ENCODE measurements at places on chromosomes 4 and X. TPM values are rescaled to one million over a fixed set of nuclear protein-coding genes. Genes with fewer than 3 reads are reported as not detected.

PCYT1B gene
- total RNA-seq = 11.1 TPM

P2RY10 gene
- not detected for total RNA-seq

MAGEC2 gene
- not detected for total RNA-seq

C4orf51 gene
- total RNA-seq = not detected

NAP1L2 gene
- total RNA-seq = 8.9 TPM

CYTL1 gene
- not detected for total RNA-seq

- no peak for DNase-seq
Measured at GRCh38 chrX:23765449-23765848, 17.5 kb upstream of the SAT1 start.

GRCh38 chrX:47168495-47169073, 23.6 kb downstream of the RBM10 start:
- DNase-seq = no peak

GRCh38 chrX:95427389-95427788, 1257.3 kb upstream of the DIAPH2 start:
- DNase-seq = no peak

DNA sequence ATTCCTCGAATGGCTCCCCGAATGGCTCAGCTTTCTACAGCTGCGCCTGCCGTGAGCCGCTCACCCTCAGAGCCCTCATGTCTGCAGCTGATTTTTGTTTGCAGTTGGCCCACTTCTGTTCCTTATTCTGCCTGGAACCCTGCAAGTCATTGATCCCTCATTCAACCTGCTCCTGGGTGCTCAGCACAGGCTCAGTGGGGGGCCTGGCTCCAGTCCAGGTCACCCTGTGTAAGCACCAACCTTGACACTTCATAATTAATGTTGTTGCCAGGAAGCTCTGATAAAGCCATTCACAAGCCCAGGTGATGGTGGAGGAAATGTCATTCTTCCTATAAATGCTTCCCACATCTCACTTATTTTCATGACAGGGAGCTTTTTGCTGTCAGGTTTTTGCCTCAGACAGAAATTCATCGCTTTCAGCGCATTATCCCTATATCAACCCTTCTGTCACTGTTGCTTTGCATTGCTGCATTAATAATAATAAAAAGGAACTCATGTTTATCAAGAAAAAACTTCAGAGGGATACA, 85.7 kb downstream of the F11 start:
- DNase-seq = no peak

- DNase-seq = no peak
Measured at GRCh38 chr4:54700986-54701385, 43.2 kb downstream of the KIT start.

GRCh38 chrX:65846974-65847373, 179.5 kb downstream of the MSN start:
- DNase-seq = no peak

DNA sequence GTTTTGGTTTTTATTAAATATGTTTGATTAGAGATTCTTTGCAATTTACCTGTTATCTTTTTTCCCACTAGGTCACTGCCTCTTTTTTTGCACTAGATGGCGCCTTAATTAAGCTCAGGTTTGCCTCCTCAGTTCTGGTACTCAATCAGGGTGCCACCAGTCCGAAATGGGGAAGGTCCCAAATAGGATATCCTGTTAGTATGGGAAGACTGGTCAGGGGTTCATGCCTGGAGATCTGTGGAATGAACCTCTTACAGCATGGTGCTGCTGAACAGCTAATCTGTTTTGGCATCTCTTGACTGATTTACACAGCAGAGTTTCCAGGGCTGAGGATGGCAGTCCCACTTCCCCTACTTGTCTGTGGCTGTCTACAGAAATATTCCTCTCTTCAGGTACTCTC, 24.2 kb upstream of the VSIG1 start:
- no peak for DNase-seq

DNA sequence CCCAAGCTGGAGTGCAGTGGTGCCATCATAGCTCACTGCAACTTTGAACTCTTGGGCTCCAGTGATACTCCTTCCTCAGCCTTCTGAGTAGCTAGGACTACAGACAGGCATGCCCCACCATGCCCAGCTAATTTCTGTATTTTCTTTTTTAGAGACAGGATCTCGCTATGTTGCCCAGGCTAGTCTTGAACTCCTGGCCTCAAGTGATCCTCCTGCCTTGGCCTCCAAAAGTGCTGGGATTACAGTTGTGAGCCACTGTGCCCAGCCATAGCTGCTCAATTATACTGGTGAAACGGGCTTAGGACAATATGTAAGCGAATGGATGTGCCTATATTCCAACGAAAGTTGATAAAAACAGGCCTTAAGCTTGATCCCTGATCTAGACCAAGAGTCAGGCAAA, 13.1 kb downstream of the CASP3 start:
- DNase-seq = no peak

DNA sequence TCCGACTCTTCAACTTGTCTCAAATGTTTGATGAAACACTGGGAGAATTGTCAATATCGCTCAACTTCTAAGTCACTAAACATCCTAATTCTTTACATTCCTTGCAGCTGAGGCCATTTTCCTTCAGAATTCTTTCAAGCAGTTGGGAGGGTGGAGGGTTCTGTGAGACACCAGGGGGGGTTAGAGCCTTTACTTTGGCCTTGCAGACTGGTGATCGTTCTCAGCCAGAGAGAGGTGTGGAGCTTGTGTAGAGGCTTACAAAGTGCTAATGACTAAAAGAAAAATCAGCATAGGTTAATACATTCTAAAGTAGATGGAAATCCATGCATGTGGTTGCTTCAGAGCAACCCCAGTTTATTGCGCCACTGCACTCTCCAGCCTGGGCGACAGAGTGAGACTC, 21.3 kb upstream of the SOX3 start:
- no peak for DNase-seq

DNA sequence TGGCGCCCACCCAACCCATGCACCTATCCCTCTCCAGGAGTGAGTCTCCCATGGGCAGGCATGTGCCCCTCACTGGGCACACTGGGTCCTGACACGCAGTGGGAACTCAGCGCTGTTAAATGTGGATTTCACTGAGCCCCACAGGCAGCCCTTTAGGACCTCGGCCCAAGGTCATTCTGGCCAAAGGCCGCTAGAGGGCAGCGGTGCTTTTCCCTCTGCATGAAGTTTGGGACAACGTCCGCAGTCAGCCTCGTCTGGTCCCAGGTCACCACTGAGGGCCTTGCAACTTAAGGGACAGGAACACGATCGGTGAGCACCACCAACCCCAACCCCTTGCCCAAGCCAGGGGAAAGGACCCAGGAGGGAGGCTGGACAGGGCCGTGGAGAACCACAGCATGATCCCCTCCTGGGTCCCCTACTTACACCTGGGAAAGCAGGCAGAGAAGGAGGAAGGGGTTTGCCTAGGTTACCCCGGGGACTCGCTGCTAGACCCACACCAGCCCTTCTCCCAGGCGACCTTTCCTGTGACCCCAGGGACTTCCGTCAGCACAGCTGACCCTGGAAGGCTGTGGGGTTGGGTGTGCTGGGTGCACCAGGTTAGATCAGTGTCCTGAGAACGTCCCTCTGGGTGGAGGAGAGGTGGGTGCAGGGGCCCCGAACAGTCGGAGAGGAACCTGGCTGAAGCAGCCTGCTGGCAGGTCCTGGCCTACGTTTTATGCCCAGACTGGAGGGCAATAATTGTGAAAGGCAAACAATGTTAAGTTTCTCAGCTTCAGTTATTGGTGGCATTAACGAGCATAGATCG, 24.0 kb downstream of the CYTL1 start:
- DNase-seq = peak; percentile 83

GRCh38 chrX:45006002-45006800, 133.2 kb downstream of the KDM6A start:
- DNase-seq = no peak

GRCh38 chrX:4936315-4936714, 1222.9 kb upstream of the PRKX start:
- DNase-seq = no peak

DNA sequence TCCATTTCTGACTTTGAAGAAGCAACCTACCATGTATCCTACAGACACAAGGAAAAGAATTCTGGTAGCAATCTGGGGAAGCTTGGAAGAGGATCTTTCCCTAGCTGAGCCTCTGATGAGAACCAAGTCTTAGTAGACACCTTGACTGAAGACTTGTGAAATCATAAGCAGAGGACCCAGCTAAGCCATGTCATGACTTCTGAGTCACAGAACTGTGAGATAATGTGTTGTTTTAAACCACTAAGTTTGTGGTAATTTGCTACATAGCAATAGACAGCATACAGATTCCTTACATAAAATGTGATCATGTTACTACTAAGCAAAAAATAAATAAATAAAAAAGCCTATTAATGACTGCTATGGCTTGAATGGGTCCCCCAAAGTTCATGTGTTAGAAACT, 71.3 kb upstream of the ANKRD50 start:
- no peak for DNase-seq

GRCh38 chrX:46849933-46850332, 13.1 kb downstream of the RP2 start:
- no peak for DNase-seq

GRCh38 chr4:107757864-107758476, 37.9 kb upstream of the PAPSS1 start:
- DNase-seq = no peak

DNA sequence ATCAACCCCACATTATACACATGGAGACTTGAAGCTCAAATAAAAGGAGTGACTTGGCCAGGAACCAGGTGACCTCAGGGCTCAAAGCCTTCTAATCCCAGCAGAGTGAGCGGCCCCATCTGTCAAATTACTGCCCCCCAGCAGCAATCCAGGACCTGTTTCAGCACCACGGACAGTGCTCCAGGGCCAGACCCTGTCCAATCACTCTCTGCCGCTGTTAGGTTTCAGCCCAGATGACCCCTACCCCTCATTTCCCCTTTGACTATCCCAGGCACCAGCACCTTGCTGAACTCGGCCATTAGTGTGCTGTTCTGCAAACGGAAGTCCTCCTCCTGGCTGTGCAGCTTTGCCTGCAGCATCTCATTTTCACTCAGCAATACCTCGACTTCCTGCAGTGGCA, 5.1 kb downstream of the GRIPAP1 start:
- no peak for DNase-seq

DNA sequence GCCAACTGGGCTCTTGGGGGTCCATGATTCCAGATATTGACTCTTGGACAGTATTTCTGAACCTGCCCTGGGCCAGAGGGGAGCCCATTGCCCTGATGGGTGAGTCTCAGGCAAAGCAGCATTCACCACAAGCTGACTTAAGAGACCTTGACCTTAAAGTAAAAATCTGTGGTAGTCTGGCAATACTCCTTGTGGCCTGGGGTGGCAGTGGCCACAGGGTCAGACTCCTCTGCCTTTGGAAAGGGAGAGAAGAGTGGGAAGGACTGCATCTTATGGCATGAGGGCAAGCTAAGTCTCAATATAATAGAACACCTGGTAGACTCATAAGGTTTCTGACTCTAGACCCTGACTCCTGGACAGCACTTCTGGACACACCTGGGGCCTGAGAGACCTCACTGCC, 340.3 kb upstream of the MAD2L1 start:
- no peak for DNase-seq

DNA sequence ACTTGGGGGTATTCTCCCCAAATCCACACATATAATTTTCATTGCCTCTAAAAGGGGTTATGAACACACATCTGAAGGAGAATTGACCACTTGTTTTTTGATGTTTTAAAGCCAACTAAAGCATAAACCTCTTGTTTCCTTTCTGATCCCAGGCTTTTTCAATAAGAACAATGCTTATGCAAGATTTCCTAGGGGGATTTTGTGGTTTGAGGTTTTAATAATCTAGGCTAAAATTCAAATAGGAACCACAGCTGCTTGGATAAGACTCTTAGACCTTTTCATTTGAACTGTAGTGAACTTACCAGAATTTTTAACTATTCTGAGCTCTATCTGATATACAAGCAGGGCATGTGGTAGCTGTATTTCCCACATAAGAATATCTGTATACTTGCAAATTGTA, 651.1 kb downstream of the ANKRD50 start:
- no peak for DNase-seq

DNA sequence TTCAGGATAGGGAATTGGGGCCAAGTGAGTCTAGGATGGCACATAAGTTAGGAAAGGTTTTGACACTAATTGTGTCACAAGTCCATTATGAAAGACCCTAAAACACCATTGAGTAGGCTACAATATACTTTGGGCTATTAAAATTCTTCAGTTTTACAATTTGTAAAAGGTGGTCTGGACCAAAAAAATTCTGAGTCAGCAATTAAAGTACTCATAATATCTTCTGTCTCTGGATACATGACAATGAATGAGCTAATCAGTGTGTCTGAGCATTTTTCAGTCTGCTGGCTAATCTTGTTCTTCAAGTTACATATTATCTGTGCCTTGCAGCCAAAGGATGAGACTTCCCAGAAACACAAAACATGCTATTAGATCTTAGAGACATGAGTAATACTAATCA, 14.3 kb downstream of the ARMCX1 start:
- DNase-seq = no peak

GRCh38 chr4:54696649-54697048, 38.9 kb downstream of the KIT start:
- DNase-seq = no peak

GRCh38 chr4:173935622-173936405, 347.7 kb downstream of the FBXO8 start:
- no peak for DNase-seq

DNA sequence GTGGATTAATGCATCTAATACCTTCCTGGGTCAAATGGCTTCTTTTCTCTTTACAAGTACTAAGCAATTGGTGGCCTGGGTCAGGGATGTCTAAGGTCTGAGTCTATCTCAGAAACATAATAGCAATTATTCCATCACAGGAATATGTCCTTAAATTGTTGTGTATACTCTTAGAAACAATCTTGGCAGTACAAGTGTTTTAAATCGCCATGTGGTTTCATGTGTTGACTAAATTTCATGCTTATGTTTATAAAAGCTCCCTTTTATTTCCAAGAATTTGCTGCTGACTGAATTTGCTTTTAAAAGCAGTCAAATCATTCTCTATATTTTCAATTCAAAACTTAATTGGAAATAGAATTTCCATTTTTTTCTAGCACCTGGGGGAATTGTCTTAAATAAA, 125.3 kb upstream of the PACRGL start:
- no peak for DNase-seq

- no peak for DNase-seq
Measured at GRCh38 chrX:10176121-10177003, 19.6 kb downstream of the CLCN4 start.

DNA sequence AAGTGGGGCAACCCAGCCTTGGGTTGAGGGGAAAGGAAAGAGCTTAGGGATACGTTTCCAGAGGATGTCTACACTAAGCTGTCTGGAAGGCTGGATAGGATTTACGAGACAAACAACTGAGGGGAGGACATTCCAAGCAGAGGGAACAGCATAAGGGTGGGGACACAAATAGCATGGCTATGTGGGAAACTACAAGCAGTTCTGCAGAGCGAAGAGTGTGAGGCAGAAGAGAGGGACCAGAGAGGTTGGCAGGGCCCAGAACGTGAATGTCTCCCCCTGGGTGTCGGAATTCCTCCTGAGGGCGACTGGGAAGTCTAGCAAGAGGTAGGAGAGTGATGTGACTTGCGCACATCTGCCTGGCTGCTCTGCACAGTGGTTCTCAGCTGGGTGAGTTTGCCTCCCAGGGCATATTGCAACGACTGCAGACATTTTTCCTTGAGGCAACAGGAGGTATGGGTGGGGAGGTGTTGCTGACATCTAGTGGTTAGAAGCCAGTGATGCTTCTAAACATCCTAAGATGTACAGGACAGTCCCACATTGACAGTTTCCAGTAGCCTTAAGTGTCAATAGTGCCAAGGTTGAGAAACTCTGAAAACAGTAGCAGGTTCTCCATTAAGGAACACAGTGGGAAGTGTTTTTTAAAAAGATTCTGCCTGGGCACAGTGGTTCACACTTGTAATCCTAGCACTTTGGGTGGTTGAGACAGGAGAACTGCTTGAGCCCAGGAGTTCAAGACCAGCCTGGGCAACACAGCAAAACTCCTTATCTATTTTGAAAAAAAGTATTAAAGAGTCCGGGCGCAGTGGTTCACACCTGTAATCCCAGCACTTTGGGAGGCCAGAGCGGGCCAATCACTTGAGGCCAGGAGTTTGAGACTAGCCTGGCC, 9.2 kb downstream of the NDUFA1 start:
- no peak for DNase-seq
